ENCODE measurements at places on chromosomes 6 and 20.

DNA sequence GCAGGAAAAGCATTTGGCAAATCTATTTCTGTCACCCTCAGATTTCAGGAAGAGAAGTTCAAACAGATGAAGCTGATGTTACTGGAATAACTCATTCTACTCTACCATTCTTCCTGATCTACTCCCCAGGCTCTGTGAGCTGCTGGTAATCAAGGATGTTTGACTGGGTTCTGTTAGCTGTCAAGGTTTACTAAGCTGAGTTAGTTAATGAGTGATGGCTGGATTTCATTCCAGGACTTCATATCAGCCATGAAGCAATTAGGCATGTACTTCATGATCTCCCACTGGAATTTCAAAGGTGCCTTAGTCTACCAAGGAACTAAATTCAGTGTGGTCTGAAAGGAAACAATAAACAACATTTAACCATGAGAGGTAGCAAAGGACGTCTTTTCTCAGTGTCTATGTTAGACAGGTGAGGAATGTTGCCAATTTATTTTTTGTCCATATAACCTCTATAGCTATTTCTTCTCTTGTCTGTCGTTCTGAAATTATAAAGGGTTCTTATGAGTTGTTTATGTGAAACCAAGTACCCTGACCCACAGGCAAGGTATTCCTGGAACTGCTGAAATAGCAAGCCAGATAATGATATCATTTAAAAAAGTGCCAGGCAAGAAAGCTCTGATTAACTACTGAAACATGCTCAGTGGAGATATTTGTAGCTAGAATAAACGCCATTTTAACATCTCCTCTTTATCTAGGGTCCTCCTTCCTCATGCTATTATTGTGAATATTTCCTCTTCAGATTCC, 112.9 kb downstream of the BACH2 start:
- no peak for DNase-seq

GRCh38 chr6:157710604-157711003, 112.4 kb upstream of the SNX9 start:
- no peak for DNase-seq

GRCh38 chr6:129498541-129498940, 211.4 kb downstream of the ARHGAP18 start:
- no peak for DNase-seq

DNA sequence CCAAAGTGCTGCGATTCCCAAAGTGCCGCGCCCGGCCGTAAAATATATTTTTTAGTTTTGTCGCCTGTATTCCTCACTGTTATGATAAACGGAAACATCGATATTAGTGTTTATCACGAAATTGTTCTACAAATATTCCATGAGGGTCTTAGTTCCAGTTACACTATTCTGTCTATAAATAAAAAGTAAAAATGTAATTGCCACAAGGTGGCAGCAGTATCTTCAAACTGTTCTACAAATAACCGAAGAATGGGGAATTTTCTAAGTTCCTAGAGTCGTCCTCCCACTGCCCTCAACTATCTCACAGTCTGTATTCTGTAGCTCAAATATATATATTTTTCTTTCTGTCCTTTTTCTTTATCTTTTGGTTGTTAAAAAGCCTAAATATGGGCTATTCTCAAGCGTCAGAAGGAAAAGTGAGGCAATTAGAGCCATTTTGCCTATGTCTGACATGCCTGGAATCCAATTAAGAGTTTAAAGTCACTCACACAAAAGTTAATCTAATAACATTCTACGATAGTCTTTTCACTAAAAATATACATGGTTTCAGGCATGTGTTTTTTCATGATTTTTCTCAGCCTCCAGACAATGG, 14.2 kb upstream of the FAM162B start:
- DNase-seq = no peak

DNA sequence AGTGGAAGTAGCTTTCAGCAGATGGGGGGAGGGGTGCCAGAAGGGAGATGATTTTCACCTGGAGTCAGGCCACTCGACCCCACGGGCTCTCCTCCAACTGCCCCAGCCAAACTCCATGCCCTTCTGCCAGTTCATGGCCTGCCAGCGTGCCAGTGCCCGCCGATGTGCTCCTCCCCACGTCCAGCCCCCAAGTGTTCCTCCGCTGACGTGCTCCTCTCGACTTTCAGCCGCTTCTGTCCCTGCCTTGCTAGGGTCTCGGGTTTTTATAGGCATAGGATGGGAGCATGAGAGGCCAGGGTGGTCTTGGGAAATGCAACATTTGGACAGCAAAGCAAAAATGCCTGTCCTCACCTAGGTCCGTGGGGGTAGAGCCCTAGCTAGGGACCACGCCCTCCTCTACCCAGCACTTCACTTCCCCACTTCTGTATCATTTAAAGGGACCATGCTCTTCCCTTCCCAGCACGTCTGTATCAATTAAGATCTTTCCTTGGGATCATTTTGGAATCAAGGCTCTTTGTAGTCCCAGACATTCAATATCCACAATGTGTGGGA, 54.4 kb downstream of the PRND start:
- no peak for DNase-seq

DNA sequence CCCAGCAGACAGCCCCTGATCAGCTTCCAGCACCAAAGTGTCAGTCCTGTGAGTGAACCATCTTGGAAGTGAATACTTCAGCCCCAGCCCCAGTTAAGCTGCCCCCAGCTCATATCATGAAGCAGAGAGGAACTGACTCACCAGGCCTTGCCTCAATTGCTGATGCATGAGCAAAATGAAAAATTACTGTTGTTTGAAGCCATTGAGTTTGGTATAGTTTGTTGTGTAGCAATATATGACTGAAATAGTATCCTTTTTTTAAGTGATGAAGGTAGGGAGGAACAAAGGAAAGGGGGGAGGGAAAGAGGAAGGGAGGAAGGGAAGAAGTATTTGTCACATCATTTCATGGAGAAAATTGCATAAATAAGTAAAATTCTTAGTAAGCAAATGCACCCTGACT, 266.4 kb downstream of the MAFB start:
- DNase-seq = no peak

- no peak for DNase-seq
Observed at GRCh38 chr6:113631666-113632065, 225.5 kb upstream of the MARCKS start.

GRCh38 chr20:63702751-63703470, 4.9 kb downstream of the ARFRP1 start:
- no peak for DNase-seq

DNA sequence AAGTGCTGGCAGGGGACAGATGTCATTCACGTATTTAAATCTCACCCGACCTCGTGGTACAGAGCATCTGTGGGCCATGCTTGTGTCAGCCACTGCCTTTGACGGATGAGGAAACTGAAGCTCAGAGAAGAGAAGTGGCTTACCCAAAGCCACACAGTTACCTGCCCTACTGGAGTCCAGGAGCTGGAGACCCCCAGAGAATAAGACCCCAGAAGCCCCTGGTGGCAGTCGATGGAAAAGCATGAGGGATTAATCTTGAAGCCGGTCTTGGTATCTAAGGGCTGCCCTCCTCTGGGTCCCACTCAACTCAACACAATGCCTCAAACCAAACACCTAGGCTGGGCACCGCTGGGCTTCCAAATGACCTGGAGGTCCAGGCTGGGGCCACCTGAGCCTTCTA, 83.1 kb downstream of the GRM4 start:
- no peak for DNase-seq

GRCh38 chr6:14129575-14129974, 12.0 kb downstream of the CD83 start:
- DNase-seq = no peak

DNA sequence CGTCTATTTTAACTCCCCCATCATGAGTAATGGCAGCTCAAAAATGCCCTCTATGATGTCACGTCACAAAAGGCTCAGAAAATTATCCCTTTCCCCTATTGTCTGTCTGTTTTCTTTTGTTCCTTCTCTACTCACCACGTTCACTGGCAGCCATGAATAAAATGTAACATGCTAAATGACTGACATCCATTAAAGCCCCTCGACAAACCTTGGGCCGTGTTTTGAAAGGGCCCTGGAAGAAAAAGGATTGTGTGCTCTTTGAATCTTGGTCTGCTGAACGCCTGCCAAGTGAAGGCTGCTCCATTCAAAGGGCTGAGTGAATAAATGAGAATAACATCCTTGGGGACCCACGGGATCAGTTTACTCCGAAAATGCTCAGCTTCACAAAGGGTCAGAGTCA, 118.7 kb downstream of the RPS12 start:
- no peak for DNase-seq

GRCh38 chr20:833121-833449, 430 bp upstream of the FAM110A start:
- DNase-seq = no peak

GRCh38 chr6:124783344-124783743, 178.9 kb upstream of the RNF217 start:
- no peak for DNase-seq

- no peak for DNase-seq
Observed at GRCh38 chr20:2314759-2315439, 19.1 kb downstream of the TGM3 start.

GRCh38 chr6:95159557-95159956, 417.8 kb upstream of the MANEA start:
- DNase-seq = no peak

DNA sequence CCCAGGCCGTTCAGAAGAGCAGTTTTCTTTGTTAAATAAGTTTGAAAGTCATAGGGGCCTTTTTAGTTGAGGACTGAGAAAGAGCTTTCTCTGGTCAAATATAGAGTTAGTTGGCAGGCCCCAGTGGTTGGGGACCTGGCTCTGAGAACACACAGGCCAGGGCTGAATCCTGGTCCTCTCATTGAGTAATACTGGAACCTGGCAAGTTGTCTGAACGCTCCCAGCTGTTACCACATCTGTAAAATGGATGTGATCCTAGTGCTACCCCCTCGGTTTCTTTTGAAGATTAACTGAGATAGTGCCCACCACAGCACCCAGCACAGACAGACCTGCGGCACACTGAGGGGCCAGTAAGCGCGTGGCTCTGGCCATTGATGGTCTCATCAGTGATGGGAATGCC, 215.5 kb downstream of the ZDHHC14 start:
- DNase-seq = no peak

DNA sequence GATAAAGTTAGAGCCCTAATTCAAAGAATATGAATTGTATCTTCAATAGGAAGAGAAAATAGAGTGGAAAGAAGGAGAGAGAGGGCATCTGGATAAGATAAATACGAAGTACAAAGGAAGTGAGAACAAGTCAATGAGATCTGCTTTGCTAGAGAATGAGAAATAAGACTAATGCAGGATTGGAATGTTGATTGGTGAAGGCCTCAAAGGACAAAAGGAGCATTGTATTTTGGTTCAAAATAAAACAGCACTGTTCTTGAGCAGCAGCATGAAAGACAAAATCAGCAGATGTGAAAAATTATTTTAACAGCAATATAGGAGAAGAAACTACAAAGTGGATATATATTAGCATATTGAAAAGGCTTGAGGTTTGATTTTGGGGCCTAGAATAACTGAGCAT, 5.1 kb upstream of the TMEM244 start:
- no peak for DNase-seq

DNA sequence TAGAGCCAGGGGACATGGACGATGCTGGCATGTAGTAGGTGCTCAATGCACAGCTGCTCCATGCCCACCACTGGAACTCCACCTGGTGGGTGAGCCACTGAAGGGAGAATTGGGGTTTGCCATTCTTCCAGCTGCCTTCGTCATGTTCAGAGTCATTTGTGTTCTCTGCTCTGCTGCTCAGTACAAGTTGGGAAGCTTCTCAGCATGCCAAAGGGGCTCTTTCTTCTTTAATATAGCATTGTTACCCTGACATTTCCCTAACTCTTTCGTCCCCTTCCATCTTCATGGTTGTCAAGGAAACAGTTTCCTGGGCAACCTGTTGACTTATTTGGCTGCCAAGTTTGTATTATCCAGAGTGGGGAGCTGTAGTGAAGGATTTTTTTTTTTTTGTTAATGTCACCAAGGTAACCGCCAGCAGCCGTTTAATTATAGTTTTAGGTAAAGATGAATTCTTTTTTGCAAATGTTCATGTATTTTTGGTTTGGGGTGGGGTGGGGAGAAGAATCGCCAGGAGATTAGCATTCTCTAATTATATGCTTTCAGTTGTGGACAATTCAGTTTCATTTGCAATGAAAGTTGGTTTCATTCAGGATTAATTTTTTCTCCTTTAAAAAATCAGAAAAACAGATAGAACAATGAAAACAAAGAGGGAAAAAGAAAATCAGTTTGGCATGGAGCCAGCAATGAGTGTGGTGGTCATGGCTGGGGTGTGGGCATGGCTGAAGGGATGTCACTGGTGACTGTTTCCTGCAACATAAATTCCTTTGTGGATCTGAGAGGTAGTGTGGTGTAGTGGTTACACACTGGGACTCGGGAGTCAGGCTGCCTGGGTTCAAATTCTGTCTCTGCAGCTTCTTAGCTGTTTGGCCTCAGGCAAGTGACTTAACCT, 73.0 kb upstream of the KCNG1 start:
- no peak for DNase-seq

- no peak for DNase-seq
Observed at GRCh38 chr6:8084586-8084985, 17.8 kb downstream of the EEF1E1 start.

DNA sequence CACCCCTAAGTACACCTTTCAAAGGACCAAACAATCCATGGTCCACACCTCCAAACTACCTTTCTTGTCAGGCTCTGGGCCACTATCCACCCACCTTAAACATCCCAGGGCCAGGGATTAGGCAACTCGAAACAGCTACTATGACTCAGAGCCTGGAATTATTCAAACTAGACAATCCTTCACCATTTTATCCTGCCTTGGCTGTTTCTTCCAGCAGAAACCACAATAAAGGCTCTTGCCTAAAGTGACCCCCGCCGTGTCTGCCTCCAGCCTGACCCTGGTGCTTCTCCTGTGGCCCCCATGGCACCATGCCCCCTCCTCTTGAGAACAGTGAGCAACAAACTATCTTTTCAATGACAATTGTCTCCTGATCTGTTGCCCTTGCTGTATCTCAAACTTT, 195.5 kb downstream of the EPM2A start:
- no peak for DNase-seq

DNA sequence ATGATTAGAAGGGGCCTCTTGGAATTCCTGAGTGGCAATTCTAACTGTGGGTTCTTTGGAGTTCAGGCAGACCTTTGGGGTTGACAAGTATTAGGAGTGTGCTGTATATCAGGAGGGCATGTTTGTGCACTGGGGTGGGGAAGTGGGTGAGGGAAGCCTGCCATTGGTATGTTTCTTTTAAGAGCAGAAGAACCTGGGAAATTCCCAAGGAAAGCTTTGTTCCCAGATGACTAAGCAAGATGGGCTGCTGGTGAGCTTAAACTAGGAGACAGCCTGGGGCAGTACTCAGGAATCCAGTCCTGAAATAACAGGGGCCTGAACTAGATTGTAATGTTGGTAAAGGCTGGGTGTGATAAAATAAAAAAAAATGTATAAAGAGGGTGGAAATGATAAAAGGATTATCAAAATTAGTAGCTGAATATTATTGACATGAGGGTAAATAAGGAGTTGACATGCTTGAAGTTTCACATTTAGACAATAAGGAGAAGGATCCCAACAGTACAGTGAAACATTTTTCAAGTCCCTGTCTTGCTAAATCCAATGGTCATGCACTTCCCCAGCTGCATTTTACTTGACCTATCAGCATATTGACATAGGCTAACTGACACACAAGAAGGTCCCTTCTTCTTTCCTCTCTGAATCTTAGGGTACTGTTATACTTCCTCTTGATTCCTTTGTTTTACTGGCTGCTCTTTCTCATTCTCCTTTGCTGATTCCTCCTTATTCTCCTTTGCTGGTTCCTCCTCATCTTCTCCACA, 18.4 kb upstream of the IFNGR1 start:
- DNase-seq = no peak

- no peak for DNase-seq
Observed at GRCh38 chr6:170187669-170188566, 103.0 kb downstream of the DLL1 start.
